Fibroblast of pulmonary artery (primary cell): ENCODE measurements at places on chromosomes 3 and 15.

- no peak for DNase-seq
Measured at GRCh38 chr15:58148633-58149445, 10.7 kb downstream of the AQP9 start.

- DNase-seq = peak; percentile 48
Measured at GRCh38 chr3:195774917-195775316, 36.8 kb downstream of the MUC4 start.

DNA sequence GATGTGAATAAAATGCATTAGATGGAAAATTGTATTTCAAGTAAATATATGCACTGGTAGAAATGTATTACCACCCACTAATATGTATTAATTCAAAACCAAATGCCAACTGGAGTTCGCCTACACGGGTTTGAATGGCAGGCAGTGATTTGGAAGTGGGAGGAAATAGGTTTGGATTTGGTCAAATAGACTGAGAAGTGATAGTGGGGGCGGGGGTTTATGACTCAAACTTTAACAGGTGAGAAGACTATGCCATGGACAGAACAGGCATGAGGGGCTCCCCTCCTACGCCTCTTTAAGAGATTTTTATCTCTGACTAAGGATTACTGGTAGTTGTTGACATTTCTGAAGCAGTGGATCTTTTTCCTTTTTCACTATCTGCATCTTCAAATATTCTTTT, 677.8 kb downstream of the NTRK3 start:
- DNase-seq = no peak

DNA sequence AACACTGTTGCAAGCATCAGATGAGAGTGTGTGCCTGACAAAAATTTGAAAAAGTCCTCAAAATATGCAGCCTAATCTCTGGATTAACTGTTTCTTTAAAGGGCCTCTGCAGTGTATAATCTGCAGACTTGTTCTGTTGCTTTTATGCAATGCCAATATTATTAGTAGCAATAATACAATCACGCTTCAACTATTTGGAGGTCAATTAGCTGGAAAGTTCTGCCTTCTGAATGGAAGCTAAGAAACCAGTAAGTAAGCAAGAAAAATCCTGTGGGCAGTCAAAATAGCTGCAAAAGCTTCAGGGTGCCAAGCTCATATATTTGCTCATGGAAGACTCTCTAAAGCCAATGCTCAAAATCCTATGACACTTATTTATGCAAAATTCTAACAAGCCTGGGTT, 153.2 kb upstream of the NR2F2 start:
- DNase-seq = no peak

DNA sequence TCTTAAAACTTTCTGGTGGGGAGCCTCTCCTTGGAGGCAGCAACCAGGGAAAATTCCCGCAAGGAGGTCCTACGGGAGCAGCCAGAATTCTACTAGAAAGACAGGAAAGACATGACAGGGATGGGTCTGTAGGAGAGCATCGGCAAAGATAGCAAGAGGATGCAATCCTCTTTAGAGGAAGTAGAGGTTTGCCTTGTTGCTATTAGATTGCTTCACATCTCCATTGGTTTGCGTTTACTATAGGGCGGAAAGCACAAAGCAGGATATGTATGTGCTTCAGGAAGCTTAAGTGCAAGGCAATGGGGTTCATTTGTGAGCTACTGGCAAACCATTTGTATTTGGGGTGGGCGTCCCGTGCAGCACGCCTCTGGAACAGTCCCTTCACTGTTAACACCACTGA, 193.0 kb downstream of the RORA start:
- DNase-seq = no peak

DNA sequence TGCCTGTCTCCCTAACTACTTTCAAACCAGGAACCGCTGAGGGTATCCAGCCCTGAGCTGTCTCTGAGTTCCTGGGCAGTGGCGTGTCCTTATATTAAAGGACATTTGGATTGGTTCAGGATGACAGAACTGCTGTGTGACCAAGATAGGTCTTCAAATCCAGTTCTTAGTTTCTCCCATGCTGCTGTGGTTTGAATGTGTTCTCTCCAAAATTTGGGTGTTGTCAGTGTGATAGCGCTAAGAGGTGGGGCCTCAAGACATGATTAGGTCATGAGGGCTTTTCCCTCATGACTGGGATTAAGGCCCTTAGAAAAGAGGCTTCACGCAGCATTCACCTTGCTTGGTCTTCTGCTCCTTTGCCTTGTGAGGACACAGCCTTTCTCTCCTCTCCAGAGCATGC, 376.5 kb upstream of the TPM1 start:
- DNase-seq = no peak

DNA sequence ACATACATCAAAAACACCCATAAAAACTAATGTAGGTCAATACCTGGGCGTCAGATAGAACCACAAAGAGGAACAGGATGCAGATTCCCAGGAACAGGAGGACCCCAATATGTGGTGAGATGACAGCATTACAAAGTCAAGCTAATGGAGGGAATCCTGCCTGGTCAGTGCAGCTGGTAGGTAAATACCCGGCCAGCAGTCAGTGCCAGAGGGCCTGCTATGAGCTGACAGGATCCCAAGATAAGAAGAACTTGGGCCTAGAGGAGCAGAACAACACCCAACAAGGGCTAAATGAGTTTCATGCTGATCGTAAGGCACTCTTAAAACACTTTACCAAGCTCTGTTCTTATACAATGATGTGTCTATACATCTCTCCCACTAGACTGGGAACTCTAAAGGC, 61.2 kb upstream of the KCNMB2 start:
- no peak for DNase-seq

GRCh38 chr3:74812756-74813155, 198.3 kb upstream of the CNTN3 start:
- no peak for DNase-seq

GRCh38 chr3:186973702-186974101, 43.4 kb downstream of the ST6GAL1 start:
- DNase-seq = no peak

- no peak for DNase-seq
Measured at GRCh38 chr15:79798311-79798710, 98.5 kb downstream of the MTHFS start.

GRCh38 chr3:195187609-195188425, 83.1 kb downstream of the XXYLT1 start:
- peak; percentile 56 for DNase-seq

GRCh38 chr3:178325330-178325729, 210.9 kb upstream of the KCNMB2 start:
- DNase-seq = peak; percentile 77
